ENCODE measurements at places on chromosomes 2 and 18.

DNA sequence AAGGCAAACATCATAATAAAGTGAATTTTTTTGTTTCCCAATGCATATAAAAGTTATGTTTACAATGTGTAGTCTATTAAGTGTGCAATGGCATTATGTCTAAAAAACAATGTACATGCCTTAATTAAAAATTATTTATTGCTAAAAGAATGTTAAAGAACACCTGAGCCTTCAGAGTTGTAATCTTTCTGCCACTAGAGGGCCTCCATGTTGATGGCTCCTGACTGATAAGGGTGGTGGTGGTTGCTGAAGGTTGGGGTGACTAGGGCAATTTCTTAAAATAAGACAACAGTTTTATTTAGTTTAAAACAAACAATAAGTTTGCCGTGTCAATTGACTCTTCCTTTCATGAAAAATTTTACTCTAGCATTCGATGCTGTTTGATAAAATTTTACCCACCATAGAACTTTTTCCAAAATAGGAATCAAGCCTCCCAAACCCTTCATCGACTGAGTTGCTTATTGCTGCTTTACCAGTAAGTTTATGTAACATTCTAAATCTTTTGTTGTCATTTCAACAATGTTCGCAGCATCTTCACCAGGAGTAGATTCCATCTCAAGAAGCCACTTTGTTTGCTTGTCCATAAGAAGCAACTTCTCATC is 32.3 kb downstream of the MAP3K2 start:
- no peak for DNase-seq

- no peak for DNase-seq
These were observed 301.1 kb downstream of the ERBB4 start for GRCh38 chr2:212237350-212238095.

- DNase-seq, result no peak
These were observed 943.3 kb upstream of the FANCL start for GRCh38 chr2:59184276-59185020.

GRCh38 chr2:159875083-159875482 is 77.1 kb upstream of the CD302 start:
- DNase-seq, result no peak

DNA sequence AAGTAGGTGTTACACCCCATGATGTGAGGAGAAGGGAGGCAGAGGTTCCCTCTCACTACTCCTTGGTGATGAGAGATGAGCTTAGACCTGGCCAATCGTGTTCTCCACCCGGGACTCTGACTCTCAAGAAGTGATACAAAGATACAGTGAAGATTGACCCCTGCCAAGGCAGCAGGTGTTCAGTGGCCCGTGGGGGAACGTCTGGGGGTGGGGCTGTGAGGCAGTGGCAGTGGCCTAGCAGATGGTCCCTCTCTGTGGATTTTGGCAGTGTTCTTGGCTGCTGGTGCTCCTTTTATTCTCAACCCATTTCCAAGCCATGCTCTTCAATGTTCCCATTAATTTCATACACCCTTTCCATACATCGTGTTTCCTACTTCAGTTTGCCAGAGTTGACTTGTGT is 120.4 kb upstream of the NEDD4L start:
- DNase-seq, result no peak

DNA sequence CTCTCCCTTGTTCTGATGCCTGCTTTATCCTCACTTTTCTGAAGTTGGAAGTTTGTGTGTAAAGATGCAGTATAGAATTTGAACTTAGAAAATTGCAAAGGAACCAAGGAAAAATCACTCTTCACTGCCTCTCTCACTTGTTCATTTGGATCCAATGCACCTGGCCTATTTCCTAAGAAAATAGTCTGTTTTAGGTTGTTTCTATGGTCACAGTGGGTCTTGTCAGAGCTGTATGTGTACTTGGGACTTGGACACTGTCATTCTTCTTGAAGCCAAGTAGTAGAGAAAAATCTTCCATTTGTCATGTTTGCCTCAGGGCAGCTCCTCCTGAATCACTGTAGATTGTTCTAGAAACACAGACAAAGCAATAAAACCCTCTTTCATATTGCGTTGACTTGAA is 80.3 kb upstream of the SESTD1 start:
- DNase-seq, result no peak

- no peak for DNase-seq
These were observed 1.8 kb upstream of the KYNU start for GRCh38 chr2:142875652-142876051.

- no peak for DNase-seq
These were observed 73.6 kb downstream of the PDE11A start for GRCh38 chr2:177998996-177999395.

DNA sequence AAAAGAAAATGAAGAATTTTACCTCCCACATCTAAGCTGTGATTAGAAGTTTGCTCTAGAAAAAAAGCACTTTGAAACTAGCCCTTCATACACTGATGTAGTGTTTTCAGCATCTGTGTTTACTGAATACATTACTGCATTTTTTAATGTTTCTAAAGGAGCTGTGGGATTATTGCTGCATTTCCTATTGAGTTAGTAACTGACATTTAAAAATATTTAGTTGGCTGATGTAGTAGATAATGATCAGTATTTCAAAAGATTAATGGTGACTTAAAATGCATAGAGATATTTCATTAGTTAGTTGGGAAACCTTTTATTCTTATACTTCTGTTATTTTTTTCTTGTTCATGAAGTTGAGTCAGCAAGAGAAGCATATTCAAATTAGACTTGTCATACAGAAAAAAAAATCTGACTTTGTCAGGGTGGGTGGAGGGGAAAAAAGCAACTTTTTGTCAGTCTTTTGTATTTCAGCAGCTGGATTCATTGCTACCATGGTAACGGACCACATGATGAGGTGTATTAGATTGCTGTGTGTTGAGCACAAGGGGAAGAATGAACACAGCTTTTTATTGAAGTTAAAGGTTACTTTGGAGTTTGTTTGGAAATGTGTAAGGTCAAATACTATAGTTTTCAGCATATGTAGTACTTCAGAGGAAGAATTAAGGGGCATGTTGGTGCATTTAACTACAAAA is at the start of gene DTNA:
DTNA (plus strand) TSS at position 549 of the 692 bp plus-strand sequence. CDS start 45,679 bp downstream, outside the sequence.
- DNase-seq, result no peak

GRCh38 chr18:37545461-37546271 is 19.9 kb downstream of the CELF4 start:
- DNase-seq, result no peak

DNA sequence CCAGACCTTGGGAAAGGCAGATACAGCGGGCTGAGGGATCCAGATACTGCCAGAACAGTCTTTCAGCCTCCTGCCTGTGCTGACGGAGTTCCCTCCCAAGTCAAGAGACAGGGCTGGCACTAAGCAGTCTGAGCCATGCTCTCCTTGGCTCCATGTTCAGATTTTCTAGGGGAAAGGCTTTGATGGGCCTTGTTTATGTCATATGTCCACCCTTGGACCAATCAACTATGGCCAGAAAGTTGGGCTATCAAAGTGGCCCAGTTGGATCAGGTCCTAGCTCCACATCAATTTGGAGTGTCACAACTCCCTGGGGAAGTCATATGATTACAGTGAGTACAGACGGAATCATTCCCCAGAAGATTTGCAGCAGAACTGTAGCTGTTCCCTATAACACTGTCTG is 152.0 kb downstream of the GREB1L start:
- no peak for DNase-seq

DNA sequence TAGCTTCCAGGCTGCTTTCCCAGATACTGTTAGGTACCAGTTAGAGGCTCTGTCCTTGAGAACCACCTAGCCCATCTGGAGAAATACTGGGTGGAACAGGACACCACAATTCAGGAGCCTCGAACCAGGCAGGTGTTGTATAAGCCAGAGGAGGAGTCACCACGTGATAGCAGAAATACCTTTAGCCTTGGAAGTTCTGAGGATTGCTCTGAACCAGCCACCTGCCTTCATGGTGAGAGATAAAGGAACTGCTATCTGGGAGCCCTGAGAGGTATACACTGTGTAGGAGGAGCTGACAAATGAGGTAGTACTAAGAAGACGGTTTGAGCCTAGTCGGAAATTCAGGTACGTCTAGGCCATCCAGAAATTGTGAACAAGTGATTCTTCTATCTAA is 7.6 kb upstream of the GPBAR1 start:
- DNase-seq, result no peak

- DNase-seq, result no peak
These were observed 1.5 kb upstream of the AMMECR1L start for GRCh38 chr2:127887082-127887775.

DNA sequence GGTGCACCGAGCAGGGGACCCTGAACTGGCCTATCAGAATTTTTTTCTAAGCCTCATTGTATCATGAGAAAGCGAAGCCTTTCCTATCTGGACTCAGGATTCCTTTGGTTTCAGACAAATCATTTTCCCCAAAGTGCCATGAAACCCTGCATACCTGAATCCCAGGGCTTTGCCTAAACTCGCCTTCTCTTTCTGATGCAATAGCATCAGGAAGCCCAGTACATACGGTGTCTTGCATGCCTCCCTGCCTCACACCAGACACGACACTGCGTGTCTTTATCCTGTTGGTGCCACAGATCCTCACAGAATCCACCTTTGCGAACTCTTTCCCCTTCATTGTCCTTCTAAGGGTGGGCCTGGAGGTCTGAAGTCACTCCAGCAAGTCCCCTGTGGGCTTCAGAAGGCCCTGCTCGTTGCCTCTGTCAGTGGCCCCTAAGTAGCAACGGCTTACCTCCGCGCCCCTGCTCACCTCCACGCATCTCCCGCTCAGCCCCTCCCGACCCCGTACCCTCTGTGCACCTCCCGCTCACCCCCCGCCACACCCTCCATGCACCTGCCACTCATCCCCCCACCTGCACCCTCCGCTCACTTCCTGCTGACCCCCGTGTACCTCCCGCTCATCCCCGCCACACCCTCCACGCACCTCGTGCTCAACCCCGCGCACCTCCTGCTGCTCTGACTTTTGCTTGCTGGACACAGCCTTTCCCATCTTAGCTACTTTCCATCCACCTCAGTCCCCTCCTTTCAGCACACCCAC is 83.4 kb downstream of the TPGS2 start:
- no peak for DNase-seq

- DNase-seq, result no peak
These were observed 35.4 kb downstream of the NTSR2 start for GRCh38 chr2:11634584-11634983.

DNA sequence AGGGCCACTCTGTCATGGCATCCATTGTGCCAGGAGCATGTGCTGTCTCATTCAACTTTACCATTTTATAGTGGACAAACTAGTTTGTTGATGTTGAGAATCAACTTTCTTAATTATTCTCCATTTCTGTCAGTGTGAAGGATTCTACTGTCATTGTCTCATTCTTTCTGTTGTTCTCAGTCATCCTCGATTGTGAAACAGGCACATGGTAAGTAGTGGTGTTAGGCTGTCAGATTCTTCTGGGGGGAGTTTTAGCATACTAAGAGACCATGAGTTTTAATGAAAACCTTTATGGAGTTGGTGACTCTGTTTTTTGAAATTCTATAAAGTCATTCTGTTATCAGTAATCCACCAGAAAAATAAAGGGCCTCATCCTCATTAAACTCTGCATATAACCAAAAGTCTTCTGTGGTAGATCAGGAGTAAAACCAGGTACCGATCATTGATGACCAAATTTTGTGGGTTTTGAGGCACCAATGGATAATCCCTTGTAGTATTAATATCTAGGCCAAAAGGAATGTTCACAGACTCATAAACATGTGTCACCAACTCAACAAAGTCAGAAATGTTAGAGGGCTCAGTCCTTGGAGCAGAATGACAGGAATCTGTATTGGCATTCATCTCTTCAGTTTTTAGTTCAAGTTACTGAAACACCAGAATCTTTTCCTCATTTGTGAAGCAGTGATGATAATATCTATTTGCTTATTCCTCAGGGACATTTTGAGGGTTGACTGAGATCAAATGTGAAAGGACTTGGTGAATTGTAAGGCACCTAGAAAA is 73.2 kb downstream of the CERS6 start:
- DNase-seq, result no peak

- no peak for DNase-seq
These were observed 558.2 kb downstream of the SUCLG1 start for GRCh38 chr2:83900862-83901261.

DNA sequence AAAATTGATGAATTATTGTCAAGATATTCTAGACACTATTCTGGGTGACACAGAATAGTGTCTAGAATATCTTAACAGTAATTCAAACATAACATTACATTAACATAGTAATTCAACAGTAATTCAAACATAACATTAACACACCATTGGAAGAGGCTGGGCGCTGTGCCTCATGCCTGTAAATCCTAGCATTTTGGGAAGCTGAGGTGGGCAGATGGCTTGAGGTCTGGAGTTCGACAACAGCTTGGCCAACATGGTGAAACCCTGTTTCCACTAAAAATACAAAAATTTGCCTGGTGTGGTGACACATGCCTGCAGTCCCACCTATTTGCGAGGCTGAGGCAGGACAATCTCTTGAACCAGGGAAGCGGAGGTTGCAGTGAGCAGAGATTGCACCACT is 195.8 kb downstream of the ZRANB3 start:
- DNase-seq, result no peak

GRCh38 chr2:240913810-240914644 is 7.9 kb downstream of the CROCC2 start:
- DNase-seq, result peak; percentile 26

GRCh38 chr18:73839441-73839840 is 308.2 kb downstream of the FBXO15 start:
- no peak for DNase-seq

DNA sequence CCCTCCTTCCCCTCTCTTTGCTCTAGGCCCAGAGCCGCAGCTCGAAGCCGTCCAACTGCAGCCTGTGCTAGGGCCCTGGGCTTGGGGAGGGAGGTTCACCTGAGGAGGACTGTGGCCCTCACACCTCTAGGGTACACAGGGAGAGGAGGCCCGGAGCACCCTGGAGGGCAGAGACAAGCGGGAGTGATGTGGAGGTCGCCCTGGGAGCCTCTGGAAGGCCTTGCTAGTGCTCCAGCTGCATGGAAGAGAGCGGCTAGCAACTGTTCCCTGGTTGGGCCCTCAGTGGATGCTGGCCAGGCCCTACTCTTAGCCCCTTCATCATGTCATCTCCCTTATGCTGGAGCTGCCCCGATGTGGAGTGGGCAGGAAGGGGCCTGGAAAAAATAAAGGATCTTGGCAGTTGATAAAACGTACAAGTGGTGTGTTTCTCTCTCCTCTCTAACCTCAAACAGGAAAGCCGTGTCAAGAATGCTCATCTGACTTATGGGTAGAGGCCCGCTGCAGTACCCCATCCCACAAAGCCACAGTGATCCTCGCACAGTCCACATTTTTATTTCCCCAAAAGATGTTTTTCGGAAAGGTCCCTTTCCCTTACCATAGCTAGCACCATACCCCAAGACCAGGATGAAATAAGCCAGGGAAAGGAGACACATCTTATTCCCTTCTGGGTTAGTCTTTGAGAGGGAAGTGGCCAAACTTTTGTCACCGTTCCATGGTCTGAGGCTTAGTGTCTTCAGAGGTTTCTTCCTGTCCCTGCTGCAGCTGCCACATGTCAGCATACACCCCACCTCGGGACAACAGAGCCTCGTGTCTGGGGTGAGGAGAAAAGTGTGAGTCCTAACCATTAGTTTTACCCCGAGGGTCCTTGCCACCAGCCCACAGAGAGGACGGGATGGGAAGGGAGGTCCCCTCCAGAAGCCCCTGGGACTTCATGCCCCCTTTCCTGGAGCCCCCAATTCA is 2.9 kb downstream of the ZFAND2B start:
- DNase-seq, result no peak

Measured in stimulated activated CD4-positive, alpha-beta T cell treated with anti-CD3 and anti-CD28 coated beads, Interleukin-1b, Interleukin-23, amount 100 ng/mL, for 1 hour (primary cell).